EL (cell line): ENCODE measurements at places on chromosomes 16 and 17.

- no peak for DNase-seq
Observed at GRCh38 chr17:33797181-33797580, 457.9 kb upstream of the CCL2 start.

GRCh38 chr16:1194665-1195392 lies 30.2 kb downstream of the TPSG1 start:
- no peak for DNase-seq

DNA sequence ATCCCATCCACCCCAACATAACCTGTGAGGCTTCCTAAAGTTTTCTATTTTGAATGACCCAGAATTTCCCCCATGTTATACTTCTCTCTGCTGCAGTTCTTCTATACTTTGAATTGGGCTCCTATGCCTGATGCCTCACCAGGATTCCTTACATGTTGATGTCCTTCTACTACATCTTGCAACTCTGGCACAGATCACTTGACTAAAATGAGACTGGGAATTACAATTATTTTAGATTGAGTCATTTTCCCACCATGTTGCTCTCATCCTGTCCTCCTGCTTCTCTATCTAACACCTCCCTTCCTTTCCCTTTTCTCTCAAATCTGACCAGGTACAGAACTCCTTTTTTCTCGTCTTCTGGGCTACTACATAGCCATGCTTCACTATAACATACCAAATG lies 314.0 kb upstream of the KCNJ16 start:
- peak; percentile 51 for DNase-seq

DNA sequence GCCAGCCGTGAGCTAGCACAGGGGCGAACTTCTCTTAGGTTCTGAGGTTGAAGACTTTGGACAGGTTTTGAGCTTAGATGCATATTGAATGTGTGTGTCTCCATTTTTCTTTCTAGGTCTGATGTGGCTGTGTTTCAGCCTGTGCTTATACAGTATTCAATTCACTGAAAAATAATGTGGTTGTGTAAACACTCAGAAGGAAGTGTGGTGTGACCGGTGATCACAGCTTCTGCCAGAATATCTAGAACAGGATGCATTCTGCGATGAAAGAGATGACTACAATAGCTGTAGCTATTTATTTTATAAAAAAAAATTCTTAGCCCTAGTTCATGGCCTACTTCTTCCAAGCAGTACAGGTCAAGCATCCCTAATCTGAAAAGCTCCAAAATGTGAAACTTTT lies 64.4 kb downstream of the MAP2K6 start:
- no peak for DNase-seq

GRCh38 chr16:89553733-89554132 lies 6.7 kb upstream of the RPL13 start:
- DNase-seq: no peak

GRCh38 chr17:6796887-6797490 lies 21.0 kb downstream of the FBXO39 start:
- no peak for DNase-seq

GRCh38 chr17:15255713-15256454 lies 9.2 kb downstream of the PMP22 start:
- DNase-seq: peak; percentile 74

- peak; percentile 21 for DNase-seq
Observed at GRCh38 chr17:71327376-71328059, 793.3 kb upstream of the SOX9 start.

GRCh38 chr17:38897671-38898290 lies 27.6 kb upstream of the LASP1NB start:
- DNase-seq: no peak
